Stimulated activated CD4-positive, alpha-beta T cell treated with anti-CD3 and anti-CD28 coated beads, Interleukin-4, amount 100 ng/mL, for 48 hours (primary cell): ENCODE measurements at places on chromosomes 3 and 15.

- DNase-seq: no peak
Measured at GRCh38 chr15:73617913-73618312, 15.3 kb downstream of the NPTN start.

DNA sequence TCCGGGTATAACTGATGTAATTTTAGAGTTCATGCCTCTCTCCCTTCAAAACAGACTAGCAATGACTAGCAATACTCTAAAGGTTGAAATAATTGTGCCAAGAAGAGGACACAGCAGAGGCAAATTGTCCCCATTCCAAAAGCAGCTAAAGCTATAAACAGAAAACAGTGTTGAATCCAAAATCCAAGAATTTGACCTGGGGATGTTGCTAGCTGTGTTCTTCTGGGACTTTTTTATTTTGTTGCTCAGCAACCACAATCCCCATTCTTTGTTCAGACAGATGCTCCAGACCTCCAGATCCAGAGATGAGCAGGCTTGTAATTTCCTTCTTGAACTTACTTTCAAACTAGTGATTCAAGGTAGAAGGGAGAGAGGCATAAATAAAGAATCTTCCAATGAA lies 191.5 kb downstream of the FOXB1 start:
- no peak for DNase-seq

DNA sequence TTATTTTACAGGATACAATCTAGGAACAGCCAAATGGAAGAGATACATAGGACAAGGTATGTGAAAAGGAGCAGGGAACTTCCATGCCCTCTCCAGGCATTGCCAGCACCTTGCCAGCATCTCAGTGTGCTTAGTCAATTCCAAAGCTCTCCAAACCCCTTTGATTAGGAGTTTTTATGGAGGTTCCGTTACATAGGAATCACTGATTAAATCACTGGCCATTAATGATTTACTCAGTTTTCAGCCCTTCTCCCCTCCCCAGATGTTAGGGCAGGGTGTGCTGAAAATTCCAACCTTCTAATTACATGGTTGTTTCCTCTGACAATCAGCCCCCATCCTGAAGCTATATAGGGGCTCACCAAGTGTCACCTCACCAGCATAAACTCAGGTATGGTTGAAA lies 11.5 kb downstream of the MYLK start:
- no peak for DNase-seq

DNA sequence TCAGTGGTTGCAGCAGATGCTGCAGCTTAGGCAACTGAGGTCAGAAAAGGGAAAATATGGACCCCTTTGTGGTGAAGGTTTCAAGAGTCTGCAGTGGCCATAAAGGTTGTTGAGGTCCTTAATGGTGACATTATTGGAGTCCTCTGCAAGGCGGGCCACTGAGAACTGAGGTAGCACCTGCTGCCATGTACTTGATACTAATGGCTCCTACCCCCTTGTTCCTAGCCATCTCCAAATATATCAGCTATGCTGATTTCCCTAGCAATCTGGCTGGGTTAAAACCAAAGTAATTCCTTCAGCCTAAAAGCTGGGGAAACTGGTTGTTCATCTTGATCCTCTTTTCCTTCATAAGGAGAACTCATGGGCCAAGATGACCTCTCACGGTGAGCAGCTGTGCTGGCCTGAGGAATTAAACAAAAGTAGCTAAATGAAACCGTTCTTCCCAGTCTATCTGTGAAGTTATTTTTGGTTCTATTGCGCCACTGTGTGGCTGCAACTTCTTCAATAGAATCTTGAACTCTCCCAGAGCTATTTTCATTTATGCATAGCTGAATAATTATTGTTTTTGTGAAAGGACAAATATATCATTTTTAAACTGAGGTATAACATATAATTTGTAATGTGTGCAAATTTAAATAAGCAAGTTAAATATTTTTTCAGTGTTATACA lies 76.1 kb upstream of the PLSCR4 start:
- no peak for DNase-seq

DNA sequence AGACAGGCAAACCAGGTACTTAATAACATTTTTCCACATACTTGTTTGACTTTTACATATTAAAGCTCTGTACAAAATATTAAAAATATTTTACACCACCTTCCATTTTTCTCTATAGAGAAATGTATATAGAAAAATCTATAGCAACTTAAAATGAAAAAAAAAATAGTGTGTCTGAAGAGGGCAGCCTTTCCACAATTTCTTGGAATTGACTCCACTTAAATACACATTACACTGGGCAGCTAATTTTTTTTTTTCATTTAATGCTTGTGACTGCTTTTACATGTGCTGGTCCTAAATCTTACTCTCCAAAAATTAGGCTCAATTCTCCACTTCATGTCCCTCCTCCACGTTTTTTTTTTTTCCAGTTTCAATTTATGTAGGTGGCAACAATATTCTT lies 427.0 kb upstream of the RBMS3 start:
- no peak for DNase-seq

GRCh38 chr15:63263519-63263918 lies 13.9 kb upstream of the APH1B start:
- no peak for DNase-seq

DNA sequence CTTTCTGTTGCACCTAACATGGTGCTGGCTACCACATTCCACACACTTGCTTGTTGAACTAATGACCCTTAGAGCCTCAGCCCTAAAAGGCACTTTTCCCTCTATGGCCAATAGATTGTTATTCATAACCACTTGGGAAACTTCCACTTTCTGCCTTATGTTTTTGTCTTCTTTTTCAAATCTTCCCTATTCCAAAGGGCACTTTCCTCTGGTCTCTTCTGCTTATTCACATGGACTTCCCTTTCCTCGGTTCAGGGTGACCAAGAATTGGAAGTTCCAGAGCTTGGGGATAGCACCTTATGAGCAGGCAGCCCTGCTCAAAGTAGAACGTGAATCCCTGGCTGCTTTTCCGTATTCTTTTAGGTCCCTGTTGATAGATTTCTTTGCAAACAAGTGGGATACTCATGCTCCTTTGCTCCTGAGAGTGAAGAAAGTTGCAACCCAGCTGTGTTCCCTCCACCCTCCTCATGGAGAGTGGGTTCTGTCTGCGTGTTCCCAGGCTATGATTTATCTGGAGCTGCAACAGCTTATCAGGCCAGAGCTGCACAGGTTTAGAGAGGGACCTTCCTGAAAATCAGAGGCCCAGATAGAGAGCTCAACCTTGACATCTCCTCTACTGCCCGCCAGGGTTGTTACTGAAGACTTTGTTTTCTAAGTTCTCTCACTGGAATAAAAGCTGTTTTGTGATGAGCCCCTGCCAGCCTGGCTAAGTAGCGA lies 58.8 kb upstream of the MYZAP start:
- no peak for DNase-seq
